ENCODE measurements at places on chromosomes 5 and 9. TPM values are rescaled to one million over a fixed set of nuclear protein-coding genes. Genes with fewer than 3 reads are reported as not detected.

Gene PCDHA13
- total RNA-seq, result not detected

Gene PRR16
- 0.48 TPM for total RNA-seq

Gene OR1Q1
- not detected for total RNA-seq

Gene CARD9
- under 0.01 TPM for total RNA-seq

Gene ADRB2
- total RNA-seq, result 42.4 TPM

Measured in tracheal epithelial cell (primary cell).